ENCODE measurements at places on chromosomes 13 and 19.
A peak's percentile ranks its signal among the peaks of the same experiment; 100 is the strongest.

DNA sequence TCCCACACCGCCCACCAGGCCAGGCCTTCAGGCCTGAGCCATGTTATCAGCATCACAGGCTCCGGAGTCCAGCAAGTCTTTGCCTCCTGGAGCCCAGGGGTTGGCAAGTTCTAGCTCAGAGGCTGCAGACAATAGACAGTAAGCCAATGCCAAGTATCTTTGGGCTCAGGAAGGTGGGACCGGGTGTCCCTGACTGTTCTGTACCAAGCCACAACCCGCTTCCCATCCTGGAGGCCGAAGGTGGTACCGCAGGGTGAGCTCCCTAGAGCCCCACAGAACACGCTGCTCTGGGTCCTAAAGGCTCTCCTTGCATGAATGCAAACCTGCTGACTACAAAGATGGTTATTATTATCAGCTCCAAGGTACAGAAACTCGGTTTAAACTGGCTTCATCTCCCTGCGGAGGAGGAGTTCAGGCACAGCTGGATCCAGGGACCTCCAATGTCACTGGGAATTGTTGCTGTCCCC is 5.5 kb upstream of the FSTL3 start:
- DNase-seq, result no peak

GRCh38 chr13:77521595-77522367 is 13.7 kb upstream of the SCEL start:
- DNase-seq, result peak; percentile 4

- no peak for DNase-seq
Measured at GRCh38 chr19:30449078-30449590, 77.0 kb downstream of the ZNF536 start.

- DNase-seq, result no peak
Measured at GRCh38 chr13:113628291-113629270, 29.4 kb downstream of the ATP4B start.

GRCh38 chr19:20423381-20424197 is 142.0 kb downstream of the ZNF737 start:
- no peak for DNase-seq

DNA sequence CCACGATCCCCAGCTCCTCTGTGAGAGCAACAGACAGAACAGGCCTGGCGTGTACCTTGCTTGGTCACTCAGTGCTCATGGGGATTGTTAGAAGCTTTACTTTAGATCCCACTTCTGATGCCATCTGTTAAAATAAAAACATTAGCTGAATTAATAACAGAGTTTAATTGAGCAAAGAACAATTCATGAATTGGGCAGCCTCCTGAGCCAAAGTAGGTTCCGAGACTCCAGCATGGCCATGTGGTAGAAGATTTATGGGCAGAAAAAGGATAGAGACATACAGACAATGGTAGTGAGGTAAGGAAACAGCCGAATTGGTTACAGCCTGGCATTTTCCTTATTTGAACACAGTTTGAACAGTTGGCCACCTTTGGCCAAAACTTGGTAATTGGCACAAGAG is 223.9 kb upstream of the TRPC4 start:
- DNase-seq, result no peak

DNA sequence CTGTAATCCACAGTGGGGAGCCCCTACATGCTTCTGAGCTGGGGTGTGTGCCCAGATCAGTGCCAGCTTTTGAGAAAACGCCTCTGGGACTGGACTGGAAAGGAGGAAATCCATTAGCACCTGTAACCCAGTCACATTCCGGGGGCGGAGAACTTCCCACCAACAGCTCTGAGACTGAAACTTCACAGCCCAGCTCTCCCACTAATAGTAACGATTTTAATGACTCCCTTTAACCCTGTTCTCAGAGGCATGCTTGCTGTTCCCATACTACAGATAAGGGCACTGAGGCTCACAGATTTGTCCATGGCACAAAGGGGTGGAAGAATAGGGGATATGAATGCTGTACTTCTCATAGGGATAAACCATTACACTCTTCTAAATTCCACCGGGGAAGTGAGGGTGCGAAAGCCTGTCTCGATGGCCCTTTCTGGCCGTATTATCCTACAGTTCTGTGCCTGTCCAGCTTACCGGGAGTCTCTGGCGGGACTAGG is 851 bp downstream of the FBXO46 start:
- peak; percentile 28 for DNase-seq

DNA sequence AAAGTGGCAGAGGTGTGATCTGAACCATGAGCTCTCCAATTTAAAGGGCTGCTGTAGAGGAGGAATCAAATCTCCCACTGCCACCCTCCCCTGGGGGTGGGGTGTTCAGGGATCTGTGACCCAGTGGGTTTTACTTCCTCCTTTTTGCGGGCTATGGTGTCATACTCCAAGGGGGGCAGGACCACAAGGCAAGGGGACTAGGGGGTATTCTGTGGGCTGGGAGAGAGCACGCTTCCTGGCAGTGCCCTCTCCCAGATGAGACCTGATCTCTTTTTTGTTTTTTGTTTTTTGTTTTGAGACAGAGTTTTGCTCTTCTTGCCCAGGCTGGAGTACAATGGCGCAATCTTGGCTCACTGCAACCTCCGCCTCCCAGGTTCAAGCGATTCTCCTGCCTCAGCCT is 10.3 kb downstream of the PLD3 start:
- no peak for DNase-seq

DNA sequence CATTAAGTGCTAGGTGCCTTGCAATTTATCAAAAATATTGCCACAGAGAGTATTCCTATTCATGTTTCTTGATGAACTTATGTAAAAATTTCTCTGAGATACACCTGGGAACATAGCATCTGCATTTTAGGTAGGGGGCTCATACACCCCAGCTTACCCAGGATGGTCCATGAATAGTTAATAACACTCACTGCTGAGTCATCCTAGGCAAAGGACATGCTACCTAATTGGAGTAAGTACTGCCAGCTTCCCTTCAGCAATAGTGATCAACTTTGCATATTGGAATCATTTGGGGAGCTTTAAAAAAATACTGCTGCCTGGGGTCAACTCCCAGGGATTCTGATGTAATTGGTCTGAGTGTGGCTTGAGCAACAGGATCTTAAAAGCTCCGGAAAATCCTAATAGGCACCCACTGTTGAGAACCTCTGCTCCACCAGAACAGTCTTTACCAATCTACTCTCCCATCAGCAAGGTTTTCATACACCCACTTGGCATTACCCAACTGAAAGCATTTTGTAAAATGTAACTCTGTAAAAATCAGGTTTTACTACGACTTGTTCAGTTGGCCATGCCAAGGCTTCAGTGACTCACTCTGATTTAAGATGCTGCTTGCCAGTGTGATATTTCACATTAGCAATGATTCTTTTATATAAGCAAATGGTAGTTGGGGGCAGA is 67.2 kb upstream of the FNDC3A start:
- no peak for DNase-seq

DNA sequence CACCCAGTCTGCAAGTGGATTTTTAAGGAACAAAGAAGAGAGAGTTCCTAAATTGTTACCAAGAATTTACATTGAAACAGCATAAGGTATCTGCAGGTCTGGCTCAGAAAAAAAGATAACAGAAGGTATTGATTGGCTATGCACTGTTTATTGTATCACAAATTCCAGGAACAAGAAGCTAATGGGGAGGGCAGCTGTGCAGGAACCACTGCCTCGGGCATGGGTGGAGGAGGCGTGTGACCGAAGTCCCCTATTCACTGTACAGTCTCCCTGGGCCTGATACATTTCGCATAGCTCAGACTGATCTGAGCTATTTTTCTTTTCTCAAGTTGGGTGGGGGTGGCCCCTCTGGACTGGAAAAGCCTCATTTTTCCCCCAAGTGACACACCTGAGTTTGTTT is 11.7 kb downstream of the NECTIN2 start:
- no peak for DNase-seq

DNA sequence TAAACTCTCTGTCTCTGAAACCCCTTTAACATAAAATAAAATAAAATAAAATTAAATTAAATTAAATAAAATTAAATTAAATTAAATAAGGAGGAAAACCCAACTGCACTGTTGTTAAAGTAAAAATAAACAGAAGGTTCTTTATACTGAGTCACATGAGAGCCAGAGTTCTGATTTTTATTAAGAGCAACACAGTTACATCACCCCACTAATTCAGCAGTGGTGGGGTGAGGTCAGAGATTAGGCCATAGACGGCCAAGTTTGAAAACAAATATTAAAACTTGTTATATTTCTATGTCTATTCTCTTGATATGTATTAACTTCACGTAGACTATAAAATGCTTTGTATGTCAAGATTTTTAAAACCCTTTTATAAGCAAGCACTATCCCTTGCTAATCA is 59.5 kb downstream of the MYCBP2 start:
- no peak for DNase-seq

- peak; percentile 74 for DNase-seq
Measured at GRCh38 chr19:1266129-1266915, 2.8 kb upstream of the CIRBP start.

DNA sequence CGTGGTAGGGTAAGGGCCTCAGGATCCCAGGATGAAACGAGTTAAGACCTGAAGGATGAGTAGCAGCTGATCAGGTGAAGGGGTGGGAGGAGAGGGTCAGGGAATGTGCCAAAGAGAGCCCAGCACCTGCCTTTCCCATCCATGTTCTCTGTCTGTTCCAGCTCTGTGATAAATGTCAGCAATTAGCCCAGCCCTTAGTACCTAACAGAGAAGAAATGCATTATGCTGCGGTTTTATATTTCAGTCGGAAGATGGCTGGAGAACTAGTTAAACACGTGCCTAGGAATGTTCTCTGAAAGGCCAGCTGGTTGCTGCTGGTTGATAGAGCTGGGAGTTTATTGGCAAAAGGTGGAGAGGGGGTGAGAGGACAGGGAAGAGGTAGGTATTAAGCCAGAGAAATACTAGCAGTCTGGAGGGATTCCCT is 268.2 kb downstream of the SHISA2 start:
- no peak for DNase-seq

DNA sequence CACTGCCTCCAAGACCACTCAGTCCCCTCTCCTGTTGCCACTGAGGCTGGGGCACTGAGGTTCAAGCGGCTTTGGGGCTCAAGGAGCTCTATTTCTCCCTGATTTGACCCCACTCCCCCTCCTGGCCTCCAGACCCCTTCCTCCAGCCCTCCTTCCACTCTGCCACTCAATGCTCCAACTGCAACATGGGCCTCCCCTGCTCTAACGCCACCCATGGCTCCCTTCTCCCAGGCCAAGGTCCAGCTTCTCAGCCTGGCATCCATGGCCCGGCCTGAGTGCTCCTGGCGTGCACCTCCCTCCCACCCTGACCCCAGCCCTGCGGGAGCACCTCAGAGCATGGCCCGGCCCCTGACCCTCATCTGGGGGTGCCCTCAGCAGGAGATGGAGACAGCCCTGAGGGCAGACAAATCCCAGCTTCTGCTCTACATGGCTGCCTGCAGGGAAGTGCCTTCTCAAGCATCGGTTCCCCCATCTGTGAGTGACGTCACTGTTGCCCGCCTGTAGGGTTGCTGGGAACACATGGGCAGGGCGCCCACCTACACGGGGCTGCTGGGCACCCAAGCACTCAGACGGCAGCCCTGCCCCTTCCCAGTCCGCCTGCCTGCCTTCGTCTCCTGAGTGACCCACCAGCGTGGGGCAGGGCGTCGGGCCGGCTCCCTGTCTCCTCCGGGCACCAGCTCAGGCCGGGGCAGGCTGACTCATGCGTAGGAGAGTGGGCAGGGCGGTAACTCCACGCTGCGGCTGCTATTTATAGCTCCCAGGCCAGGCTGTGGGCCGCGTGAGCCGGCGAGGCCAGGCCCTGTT is 1.6 kb upstream of the DIRAS1 start:
- DNase-seq, result peak; percentile 70

DNA sequence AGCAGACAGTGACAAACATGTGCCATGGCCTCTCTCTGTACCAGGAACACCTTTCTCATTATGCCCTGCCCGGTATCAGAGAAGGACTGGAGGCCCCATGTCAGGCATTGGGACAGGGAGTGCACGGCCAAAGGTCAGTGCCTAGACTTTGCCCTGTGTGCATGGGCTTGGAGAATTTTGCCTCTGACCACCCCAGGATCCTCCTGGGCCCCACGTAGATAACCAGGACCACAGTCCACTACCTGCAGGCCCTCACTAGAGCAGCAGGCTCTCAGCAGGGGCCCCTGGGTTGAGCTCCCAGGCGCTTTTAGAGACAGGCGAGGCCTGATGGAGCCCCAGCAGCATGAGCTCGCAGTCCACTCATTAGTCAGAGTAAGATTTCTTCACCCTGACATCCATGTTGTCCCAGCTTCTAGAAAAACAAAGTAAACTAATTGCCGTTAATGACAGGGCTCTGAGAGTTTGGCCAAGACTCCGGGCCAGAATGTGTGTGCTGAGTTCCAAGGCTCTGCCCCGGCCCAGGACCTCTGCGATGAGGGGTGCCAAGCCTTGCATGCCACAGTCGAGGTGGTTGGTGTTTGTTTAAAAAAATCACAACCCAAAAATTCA is 42.7 kb downstream of the CAPN12 start:
- no peak for DNase-seq

GRCh38 chr13:101307181-101307701 is 109.1 kb downstream of the NALCN start:
- DNase-seq, result no peak

DNA sequence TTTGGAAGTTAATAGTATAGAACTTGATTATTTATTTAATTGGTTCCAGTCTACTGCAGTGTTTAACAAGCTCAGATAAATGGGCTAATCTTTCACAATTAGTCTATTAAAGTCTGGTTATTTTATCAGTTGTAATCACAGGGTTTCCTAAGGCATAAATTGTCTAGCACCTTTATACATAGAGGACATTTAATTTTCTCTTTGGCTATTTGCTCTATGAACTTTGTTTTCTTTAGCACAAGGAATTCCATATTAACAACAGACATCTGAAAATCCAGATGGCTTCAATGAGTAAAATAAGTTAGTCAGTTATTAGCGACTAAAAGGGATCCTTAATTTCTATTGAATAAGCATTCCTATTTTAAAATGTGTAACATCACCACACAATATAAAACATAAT is 1350.8 kb upstream of the SLC10A2 start:
- DNase-seq, result no peak

GRCh38 chr19:33290082-33290815 is 12.1 kb downstream of the CEBPA start:
- DNase-seq, result no peak

DNA sequence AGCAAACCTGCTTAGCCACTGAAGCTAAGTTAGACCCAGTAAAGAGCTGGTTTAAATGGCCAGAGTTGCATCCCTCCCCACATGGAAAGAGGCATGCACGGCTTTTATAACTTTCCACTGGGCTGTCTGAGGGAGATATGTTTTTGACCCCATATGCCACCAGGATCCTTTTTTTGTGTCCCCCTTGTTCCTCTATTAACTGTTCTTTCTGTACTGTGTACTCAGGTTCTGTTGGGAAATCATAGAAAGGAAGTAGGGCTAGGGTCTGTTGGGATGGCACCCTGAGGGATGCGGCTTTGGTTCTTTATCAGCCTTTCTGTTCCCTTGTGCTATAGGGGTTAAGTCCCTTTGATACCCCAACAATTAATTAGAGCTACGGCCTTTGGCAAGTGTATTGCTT is 12.2 kb upstream of the TM9SF2 start:
- no peak for DNase-seq

GRCh38 chr13:112895521-112896465 is 73.2 kb upstream of the MCF2L start:
- DNase-seq, result no peak

GRCh38 chr13:41497436-41497835 is 40.1 kb downstream of the RGCC start:
- no peak for DNase-seq

- DNase-seq, result no peak
Measured at GRCh38 chr19:47302249-47302648, 7.4 kb upstream of the C5AR1 start.

GRCh38 chr19:13937479-13938300 is 527 bp downstream of the PODNL1 start:
- no peak for DNase-seq

All from T47D (cell line).